Kidney tubule cell (primary cell): ENCODE measurements at places on chromosomes 16 and 17.

- DNase-seq, result no peak
Observed at GRCh38 chr16:83803811-83804210, 4.0 kb upstream of the HSBP1 start.

GRCh38 chr17:73283841-73284282 is 22.2 kb upstream of the CPSF4L start:
- DNase-seq, result no peak

DNA sequence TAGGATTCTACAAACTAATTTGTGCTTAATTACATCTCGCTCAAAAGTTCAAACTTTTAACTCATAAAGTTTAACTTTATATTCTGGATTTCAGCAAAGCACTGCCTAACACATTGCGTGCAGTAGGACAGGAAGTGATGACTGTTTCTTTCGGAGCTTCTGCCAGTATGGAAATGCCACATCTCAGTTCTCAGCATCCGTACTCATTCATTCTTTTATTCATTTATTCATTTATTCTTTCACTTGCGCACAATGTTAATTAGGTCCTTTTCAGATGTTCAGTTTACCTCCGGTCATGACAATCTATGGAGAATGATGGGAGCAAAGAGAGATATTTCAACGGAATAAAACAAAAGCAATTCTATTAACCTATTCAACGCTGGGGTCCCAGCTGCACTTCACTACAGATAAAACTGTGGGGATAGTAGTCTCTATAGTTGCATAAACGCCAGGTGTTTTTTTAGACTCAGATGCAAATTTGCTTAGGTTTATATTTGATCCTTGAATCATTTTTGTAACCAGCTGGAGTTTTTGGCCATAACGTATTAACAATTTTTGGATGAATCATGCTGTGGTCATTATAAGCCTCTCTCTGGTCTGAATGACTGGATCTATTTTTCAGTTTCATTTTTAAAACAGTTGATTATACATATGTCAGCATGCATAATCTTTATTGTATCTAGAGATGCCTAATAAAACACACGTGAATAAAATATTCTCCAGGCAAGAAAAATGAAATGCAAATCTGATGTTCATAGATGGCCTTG is 143.9 kb downstream of the KCNJ2 start:
- DNase-seq, result no peak

GRCh38 chr16:77298418-77299360 is 99.5 kb downstream of the SYCE1L start:
- DNase-seq, result peak; percentile 99

GRCh38 chr17:11882716-11883115 is 114.6 kb downstream of the ZNF18 start:
- no peak for DNase-seq

DNA sequence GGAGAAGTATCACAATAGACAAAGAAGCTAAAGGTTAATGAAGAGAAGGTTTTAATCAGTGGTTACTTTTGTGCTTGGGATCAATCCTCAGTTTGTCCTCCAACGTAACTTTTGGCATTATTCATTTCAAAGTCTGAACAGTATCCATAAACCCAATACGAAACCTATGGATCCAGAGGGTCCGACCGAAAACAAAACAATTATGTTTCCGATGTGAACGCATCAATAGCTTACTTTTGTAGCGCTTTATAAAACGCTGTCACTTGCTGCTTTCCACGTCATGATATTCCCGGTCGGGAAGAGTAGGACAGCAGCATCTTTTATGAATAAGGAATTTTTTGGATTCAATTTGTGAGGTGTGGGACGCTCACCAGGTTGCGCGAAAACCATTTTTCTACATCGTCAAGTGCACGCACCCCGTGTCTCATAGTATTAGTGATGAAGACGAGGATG is 383.8 kb downstream of the ZFHX3 start:
- DNase-seq, result no peak

DNA sequence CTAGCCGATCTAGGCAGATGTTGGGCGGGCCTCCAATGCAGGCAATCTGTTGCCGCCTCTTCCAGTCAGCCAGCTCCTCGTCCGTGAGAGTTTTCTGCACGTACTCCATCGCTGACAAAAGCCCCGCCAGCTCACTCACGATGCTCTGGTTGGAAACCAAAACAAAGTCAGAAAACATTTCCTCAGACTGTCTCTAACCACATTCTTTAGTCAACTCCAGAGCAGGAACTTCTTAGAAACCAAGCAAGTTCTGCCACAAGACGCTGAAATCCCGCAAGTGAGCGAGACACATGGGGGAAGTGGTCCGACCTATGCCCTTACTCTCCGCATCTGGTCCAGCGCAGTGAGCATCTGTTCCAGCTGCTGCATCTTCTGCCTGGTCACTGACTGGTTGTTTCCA is 49.1 kb downstream of the STAT5A start:
- no peak for DNase-seq

- no peak for DNase-seq
Observed at GRCh38 chr17:43526886-43527648, 19.1 kb downstream of the ETV4 start.

- no peak for DNase-seq
Observed at GRCh38 chr17:21711182-21711581, 18.9 kb downstream of the KCNJ18 start.

DNA sequence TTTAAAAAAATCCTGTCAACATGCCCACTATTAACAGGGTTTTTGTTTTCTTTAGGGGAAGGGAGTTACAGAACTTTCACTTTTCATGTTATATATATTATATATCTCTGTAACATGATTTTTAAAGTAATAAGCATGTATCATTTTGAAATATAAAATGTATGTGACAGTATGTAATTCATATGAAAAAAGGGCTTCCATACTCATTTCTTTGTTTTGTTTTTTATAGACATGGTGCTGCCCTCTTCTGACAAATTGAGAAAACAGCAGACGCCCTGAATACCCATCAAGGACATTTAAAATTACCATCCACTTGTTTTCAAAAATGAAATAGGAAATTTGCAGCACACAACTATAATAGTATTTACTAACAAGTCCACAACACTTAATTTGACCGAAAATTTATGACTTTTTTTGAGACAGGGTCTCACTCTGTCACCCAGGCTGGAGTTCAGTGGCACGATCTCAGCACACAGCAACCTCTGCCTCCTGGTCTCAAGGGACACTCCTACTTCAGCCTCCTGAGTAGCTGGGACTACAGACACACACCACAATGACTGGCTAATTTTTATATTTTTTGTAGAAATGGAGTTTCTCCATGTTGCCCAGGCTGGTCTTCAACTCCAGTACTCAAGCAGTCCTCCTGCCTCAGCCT is 30.4 kb downstream of the CFDP1 start:
- DNase-seq, result peak; percentile 62

DNA sequence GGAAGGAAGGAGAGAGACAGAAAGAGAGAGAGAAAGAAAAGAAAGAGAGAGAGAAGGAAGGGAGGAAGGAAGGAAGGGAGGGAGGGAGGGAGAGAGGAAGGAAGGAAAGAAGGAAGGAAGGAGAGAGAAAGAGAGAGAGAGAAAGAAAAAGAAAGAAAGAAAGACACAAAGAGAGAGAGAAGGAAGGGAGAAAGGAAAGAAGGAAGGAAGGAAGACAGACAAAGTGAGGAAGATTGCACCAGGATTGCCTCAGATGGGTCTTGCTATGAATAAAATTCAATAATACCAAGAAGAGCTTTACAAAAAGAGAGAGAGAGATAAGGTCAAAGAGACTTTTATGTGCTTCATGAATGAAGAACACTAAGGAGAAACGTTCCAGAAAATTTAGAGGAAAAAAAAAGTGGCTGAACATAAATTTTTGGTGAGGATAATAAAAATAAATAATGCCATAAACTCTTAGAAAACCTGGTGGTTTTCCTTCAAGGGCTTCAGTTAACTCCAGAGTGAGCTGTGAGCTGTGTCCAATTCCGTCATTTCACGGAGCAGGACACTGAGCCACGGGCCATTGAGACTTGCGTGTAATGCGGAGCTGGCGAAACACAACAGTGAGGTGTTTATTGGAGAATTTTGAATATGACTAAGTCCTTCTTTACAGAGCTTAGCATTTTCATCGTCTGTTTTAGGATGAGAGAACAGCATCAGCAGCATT is 72.7 kb upstream of the TNRC6C start:
- DNase-seq, result no peak

- no peak for DNase-seq
Observed at GRCh38 chr17:42155614-42156045, 841 bp upstream of the RAB5C start.

DNA sequence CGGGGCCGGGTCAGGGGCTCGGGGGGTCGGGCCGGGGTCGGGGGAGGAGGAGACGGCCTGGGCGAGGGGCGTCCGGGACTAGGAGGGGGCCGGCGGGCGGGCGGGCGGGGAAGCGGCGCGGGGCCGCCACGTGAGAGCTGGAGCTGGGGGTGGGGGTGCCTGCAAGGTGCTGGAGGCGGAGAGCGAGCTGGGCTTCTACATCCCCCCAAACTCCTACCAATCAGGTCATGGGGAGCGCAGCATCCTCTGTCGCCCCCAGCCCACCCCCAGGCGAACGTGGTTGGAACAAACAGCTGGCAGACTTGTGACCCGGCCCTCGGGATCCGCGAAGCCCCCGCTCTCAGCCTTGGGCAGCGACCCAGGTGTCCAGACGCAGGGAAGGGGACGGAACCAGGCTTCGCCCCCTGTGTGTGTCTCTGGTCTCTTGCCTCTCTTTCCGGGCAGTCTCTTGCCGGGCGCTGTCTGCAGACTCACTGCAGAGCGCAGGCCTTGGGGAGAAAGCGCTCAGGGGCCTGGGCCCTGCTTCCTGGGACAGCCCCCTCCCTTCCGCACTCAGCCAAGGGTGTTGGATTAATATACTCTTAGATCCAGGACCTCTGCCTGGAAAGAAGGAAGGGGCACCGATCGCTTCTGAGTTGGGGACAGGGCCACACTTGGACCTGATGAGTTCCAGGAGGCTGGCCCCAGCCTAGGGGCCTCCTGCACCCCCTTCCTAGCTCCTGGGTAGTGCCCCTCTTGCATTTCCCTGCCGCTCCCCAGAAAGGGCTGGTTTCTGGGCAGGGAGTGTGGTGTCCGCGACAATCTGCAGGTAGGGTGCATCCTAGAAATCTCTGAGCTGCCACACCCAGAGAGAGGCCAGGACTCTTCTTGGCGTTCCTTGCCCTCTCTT is 722 bp downstream of the RASL10B start:
- DNase-seq, result no peak

DNA sequence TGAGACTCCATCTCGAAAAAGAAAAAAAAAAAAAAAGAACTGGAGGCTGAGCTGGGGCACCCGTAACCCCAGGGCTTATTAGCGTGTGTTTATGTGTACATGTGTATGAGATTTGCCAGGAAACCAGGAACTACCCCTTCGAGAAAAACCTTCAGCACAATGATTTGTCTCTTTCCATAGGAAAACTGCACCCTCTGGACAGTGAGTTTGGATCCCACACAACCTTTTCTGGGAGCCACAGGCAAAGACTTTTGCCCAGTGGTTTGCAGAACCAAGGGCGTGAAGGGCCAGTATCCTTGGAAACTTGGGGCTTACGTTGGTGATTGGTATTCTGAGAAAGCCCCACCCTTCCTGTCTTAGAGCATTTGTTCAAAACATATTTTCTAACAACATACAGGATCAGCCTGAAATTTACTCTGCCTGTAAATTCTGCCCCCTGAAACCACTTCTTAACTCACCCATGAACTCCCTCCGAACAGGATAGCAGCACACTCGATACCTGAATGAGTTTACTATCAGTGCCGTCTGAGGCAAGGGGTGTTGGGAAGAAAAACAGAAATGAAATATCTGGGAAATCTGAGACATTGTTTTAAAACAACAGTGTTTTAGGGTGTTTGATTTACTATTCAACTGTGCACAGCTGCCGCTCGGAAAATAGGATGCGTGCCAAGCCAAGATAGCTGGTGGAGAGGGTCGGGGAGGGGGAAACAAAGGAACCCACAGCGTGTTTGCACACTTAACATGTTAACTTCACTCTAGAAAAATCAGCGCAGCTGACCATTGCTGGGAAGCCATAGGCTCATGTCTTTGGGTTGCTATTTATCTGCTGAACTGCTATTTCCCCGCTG is 40.2 kb upstream of the MAF start:
- peak; percentile 53 for DNase-seq

GRCh38 chr16:67561501-67561823 is 864 bp upstream of the CTCF start:
- no peak for DNase-seq
